ENCODE measurements at places on chromosomes 16 and 17.

GRCh38 chr17:78345791-78346494 is 13.9 kb downstream of the SOCS3 start:
- DNase-seq: no peak

- no peak for DNase-seq
These were observed 235.3 kb downstream of the ZFHX3 start for GRCh38 chr16:72812672-72813071.

- no peak for DNase-seq
These were observed 12.4 kb upstream of the MAP2K6 start for GRCh38 chr17:69402052-69402451.

- no peak for DNase-seq
These were observed 1.2 kb downstream of the ARHGAP17 start for GRCh38 chr16:25013751-25014499.

GRCh38 chr17:3506054-3506453 is 30.3 kb downstream of the ASPA start:
- peak; percentile 30 for DNase-seq

- DNase-seq: no peak
These were observed 22.5 kb downstream of the GSE1 start for GRCh38 chr16:85635545-85636140.

GRCh38 chr17:68127914-68128313 is 92.4 kb downstream of the KPNA2 start:
- no peak for DNase-seq

GRCh38 chr16:26951950-26952349 is 114.8 kb upstream of the C16orf82 start:
- no peak for DNase-seq

DNA sequence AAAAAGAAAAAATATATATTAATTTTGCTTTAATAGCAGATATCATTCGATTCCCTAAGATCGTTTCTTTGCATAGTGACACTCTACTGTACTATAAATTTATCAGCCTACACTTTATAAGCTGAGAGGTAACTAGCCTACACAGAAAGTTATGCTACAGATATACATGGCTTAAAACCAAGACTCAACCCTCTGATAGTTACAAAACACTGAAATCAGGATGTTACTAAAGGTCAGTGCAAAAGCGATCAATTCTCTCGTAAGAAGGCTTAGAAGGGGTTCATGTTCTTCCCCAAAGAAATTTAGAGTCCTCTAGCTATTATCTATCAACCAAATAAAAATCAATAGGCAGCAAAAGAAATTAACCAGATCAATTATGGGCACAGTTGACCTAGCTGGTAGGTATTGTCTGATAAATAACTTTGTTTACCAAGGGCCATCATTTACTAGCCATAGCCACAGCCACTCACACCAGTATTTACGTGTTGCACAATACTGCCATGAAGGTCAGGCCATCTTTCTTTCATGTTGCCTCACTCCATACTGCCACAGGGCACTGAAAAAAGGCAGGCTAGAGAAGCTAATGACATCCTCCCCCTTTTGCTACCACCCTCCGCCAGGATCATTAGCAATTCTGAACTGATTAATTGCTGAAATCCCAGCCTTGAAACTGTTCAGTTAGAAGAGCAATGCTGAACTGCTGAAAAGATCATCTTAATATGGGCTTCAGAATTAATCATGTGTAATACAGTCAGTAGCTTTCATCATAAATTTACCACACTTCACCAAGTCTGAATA is 43.7 kb downstream of the RND2 start:
- peak; percentile 27 for DNase-seq

GRCh38 chr17:82000803-82001570 is 21.7 kb downstream of the CENPX start:
- no peak for DNase-seq

DNA sequence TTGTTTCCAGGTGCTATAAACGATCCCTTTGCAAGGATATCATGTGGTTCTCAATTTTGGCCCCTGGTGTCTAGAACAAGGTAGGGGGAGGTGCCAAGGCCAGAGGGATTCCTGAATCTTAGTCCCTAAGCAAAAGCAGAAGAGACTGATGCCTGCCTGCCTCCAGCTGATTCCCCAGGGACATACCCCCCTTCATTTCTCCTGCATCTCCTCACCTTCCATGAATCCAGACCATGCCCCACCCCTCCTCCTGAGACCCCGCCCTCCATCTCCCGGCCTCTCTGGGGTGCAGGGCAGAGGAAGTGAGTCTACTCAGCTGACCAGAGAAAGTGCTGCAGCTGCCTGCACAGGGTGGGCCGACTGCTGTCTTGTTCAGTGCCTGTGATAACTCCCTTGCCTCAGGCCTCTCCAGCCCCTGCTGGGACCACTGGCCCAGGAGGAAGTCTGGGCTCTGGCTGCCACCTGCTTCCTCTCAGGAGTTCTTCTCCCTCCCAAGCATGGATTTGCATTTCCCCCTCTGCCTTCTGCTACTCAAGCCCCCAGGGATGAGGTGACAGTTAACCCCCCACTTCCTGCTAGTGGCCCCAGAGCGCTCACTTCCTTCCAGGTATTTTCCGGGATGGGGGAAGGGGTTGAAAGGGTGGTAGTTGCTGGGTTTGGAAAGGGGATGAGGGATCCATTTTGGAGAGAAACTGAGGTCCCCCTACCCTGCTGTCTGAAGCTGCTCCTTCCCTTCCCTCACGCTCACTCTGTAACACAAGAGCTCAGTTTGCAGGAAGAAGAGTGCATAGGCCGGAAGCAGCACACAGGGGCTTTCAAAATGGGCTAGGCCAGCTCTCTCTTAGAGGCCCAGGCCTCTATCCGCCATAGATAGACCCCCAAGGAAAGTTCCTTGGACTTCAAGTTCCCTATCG is 10.5 kb upstream of the TSPOAP1 start:
- DNase-seq: no peak

- DNase-seq: no peak
These were observed 14.0 kb upstream of the TMEM94 start for GRCh38 chr17:75442168-75443103.

- DNase-seq: no peak
These were observed 219.2 kb upstream of the CDH5 start for GRCh38 chr16:66147291-66147690.

- DNase-seq: no peak
These were observed 60.0 kb downstream of the CLEC16A start for GRCh38 chr16:11004351-11004750.

- no peak for DNase-seq
These were observed 141.5 kb upstream of the MPHOSPH6 start for GRCh38 chr16:82311528-82311927.

DNA sequence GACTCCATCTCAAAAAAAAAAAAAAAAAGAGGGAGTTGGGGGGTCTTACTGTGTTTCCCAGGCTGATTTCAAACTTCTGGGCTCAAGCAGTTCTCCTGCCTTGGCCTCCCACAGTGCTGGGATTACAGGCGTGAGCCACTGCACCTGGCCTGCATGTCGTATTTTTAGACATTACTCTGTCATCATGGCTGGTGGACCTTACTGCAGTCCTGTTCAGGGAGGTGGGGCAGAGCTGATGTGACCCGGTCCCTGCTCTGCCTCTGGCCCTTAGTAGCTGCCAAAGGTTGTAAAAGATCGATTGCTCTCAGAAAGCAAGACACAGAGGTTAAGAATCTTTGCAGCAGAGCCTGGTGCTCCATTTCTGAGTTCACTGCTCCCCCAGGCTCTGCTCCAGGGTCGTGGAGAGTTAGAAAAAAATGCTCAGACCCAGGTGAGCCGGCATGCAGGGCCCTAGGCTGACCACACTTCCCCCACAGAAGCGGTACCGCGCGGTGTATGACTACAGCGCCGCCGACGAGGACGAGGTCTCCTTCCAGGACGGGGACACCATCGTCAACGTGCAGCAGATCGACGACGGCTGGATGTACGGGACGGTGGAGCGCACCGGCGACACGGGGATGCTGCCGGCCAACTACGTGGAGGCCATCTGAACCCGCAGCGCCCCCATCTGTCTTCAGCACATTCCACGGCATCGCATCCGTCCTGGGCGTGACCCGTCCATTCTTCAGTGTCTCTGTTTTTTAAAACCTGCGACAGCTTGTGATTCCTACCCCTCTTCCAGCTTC is 7.1 kb upstream of the LASP1NB start:
- DNase-seq: no peak

- DNase-seq: no peak
These were observed 47.6 kb downstream of the IL21R start for GRCh38 chr16:27449434-27450195.

DNA sequence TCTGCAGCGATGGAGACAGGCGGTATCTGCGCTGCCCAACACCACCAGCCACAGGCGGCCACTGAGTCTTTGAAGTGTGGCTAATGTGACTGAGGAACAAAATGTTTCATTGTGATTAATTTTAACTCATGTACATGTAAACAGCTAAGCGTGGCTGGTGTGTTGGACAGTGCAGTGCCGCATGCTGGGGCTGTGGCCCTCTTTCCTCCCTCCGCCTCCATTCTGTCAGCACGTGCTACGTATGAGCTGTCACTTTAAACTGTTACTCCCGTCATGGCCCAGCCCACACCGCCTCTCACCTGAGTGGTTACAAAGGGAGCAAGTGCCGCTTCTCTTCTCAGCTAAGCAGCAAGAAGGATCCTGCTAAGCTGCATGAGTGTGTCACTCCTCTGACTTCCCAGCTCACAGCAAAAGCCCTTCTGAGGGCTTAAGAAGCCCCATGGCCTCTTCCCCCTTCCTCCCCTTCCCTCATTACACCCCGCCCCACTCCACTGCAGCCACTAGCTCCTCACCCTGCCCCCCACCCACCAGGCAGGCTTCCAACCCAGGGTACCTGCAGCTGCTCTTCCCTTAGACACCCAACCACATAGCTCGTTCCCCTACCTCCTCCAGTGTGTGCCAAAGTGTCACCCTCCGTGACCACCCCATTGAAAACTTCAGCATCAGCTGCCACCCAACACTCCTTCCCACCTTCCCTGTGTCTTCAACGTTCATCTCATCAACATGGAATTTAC is 15.0 kb downstream of the HASPIN start:
- no peak for DNase-seq

- DNase-seq: no peak
These were observed 37.6 kb upstream of the ABCC11 start for GRCh38 chr16:48284772-48285409.

- no peak for DNase-seq
These were observed 236.7 kb upstream of the TOX3 start for GRCh38 chr16:52783616-52784015.

DNA sequence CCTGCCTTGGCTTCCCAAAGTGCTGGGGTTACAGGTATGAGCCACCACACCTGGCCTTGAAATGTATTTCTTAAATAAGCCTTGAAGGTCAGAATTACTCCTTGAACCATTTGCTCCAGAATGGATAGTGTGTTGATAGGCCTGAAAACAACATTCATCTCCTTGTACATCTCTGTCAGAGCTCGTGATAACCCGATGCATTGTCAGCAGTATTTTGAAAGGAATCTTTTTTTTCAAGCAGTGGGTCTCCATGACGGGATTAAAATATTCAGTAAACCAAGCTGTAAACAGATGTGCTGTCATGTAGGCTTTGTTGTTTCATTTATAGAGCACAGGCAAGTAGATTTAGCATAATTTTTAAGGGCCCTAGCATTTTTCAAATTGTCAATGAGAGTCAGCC is 16.6 kb downstream of the NSRP1 start:
- no peak for DNase-seq

DNA sequence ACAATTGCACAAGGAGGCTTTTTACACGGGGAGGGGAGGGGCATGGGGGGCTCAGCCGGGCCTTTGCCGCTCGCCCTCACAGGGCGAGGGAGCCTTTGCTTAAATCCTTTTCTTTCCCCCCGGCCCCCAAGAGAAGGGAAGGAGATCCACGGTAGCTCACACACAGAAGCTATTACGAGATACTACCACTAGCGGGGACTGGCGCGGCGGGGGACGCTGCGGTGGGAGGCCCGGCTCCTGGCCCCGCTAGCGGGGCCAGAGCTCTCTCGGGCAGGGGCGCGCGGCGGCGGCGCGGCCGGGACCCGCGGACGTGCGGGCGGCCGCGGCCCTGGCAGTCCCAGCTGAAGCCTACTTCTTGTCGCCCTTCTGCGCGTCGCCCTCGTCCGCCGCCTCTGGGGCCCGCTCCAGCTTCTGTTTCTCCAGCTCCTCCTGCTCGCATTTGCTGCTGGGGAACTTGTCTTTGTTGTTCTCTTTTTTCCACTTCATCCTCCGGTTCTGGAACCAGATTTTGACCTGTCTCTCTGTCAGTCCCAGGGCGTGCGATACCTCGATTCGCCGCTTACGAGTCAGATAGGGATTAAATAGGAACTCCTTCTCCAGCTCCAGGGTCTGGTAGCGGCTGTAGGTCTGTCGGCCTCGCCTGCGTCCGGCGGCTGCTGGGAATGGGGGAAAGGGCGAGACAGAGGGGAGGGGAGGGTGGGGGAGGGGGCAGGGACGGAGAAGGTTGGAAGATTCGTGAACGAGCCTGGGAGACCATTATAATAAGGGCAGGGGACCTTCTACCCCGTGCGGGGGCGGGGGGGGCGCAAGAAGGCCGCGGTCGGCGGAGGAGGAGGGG is 2.0 kb downstream of the HOXB8 start:
- DNase-seq: peak; percentile 61

DNA sequence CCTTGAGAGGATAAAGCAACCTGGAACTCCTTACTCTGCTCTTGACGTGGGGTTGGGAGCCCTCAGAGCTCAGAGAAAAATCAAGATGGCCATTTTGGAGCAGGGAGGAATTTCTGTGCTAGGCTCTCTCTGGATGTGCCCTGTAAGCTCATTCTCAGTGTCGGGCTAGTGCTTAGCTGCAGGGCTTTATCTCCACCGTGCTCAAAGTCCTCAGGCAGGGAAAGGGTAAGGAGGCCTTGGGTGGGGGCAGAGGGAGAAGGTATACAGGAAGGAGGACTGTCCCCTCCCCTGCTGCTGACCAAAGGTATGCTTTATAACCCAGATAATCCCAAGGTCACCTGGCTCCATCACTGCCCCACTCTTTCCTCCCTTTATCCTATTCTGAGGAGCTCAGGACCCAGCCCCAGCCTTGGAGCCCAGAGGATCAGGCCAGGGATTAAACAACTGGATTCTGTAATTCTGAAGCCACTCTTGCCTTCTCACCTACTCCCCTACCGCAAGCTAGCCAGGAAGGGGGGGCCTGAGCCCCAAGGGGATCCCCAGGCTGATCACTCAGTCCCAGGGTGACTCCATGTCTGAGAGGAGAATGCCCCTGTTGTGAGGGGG is 1.1 kb downstream of the DHRS11 start:
- DNase-seq: no peak

DNA sequence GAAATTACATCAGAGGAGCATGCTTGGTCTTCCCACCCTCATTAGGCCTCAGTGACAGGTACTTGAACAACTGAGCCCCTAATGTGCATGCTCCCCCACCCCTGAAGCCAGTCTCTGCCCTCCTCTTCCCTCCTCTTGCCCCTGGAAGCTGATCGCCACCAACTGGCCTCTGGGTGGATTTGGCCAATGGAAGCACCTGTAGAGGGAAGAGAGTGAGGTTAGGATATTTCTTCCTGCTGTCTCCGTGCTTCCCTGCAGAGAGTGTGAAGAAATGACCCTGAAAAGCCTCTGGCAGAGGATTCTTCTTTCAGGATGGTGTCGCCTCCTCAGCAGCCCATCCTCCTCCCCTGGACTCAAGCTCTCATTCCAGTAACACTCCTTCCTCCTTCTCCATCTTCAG is 5.9 kb upstream of the CBLN1 start:
- DNase-seq: no peak
